Occipital lobe (tissue), 3 donors: ENCODE measurements at places on chromosomes 6 and 20. TPM values are rescaled to one million over a fixed set of nuclear protein-coding genes. Genes with fewer than 3 reads are reported as not detected.

DNA sequence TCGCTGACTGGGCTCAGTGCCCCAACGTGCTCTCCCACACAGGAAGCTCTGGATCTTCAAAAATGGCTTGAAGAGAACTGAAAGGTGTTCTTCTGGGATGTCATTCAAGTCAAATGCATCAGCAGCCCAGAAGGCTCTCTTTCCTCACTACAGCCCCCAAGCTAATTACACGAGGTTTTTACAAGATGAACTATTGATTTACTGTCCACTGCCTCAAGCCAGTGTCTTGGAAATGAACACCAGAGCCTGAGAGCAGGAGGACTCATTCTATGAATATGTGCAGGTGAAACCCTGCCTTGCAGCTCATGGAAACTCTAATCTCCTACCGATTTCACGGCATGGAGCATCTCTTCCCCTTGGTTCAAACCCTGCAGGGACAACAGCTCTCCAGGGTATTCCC lies 98.9 kb upstream of the CST7 start:
- DNase-seq, result no peak

GRCh38 chr20:54468082-54468481 lies 7.3 kb upstream of the DOK5 start:
- peak; percentile 22 for DNase-seq

- DNase-seq, result no peak
These were observed 117.8 kb downstream of the QRSL1 start for GRCh38 chr6:106747139-106747538.

GRCh38 chr20:56995635-56996075 lies 270.8 kb downstream of the BMP7 start:
- DNase-seq, result no peak

- DNase-seq, result peak; percentile 40
These were observed 54.4 kb downstream of the RTN4IP1 start for GRCh38 chr6:106574741-106575458.

DNA sequence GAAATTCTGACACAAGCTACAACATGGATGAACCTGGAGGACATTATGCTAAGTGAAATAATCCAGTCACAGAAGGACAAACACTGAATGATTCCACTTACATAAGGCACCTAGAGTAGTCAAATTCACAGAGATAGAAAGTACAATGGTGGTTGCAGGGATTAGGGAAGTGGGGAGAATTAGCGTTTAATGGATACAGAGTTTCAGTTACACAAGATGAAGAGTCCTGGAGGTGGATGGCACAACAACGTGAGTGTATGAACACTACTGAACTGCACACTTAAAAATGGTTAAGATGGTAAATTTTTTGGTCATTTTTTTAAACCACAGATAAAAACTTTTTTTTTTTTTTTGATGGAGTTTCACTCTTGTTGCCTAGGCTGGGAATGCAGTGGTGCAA lies 24.7 kb downstream of the MOCS3 start:
- no peak for DNase-seq

GRCh38 chr6:39934131-39934757 lies at the start of gene MOCS1:
Gene MOCS1 (minus strand): TSS chr6:39934462. CDS start chr6:39934417, 45 bp downstream.
- peak; percentile 79 for DNase-seq

DNA sequence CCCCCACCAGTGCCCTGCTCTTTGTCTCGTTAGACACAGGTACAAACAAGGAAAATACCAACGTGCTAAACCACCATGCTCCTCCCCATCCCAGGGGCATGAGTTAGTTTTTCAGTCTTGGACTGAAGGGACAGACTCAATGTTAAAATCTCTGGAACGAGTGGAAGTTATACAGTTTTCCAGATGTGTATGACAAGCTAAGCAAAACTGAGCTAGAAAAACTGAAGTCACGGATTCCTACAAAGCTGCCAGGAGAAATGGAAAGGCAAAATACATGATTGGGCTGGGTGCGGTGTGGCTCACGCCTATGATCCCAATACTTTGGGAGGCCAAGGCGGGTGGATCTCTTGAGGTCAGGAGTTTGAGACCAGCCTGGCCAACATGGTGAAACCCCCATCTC lies 34.3 kb upstream of the QKI start:
- no peak for DNase-seq

DNA sequence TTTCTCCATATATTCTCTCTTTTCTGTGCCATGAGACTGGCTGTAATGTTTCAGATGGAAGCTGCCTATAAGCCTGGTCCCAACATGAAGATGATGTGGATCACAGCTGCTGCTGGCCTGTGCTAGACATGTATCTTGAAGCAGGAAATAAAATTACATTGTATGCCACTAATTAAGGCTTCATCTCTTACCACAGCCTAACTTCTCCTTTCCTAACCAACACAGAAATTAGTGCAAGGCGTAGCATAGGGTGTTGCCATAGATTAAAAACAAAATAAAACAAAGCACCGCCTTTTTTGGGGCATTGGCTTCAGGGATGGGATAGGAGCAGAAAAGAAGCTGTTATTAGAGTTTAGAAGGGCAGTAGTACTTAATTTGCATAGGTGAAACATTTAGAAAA lies 4.7 kb upstream of the SLC17A4 start:
- DNase-seq, result no peak

- DNase-seq, result peak; percentile 43
These were observed 2.1 kb downstream of the VEGFA start for GRCh38 chr6:43771858-43772680.

DNA sequence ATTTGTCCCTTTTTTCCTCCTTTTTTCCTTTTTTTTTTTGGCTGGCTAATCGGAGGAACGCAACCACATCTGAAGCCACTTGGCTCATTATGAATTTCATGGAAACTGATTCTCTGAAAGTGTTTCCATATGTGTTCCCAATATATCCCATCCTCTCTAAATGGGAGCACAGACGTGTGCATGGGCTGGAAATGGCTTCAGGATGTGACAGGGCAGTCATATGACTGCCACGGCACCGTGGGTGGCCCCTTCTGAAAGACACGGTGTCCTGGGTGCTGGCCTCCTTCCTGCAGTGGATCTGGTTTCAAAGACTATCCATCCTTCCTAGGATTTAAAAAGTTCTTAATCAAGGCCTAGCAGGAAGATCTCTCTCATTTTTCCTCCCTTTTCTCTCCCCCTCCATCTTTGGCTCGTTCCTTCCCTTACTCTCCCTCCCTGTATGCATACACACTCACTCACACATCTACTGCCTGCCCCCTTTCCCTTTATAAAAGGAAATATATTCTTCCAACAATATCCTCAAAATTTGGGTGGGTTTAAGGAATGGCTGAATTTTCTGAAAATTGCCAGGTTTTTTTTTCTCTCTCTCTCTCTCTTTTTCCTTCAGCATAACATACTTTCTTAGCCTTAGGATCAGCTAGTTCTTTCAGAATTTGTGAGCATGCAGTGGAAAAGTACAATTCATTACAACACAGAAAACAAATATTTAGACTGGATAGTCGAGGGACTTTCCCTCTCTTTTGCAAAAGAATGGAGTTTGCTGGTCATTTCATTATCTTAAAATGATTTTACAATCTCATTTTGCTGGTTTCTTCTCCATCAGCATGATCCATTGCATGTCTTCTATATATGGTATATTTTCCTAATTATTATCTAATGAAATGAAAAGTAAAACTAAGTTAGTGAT lies 161.2 kb upstream of the SUPT3H start:
- no peak for DNase-seq

GRCh38 chr6:130116273-130116672 lies 97.9 kb downstream of the L3MBTL3 start:
- DNase-seq, result no peak

GRCh38 chr20:64083804-64084684 lies at the start of gene LKAAEAR1:
Gene LKAAEAR1 (minus strand): TSS chr20:64084398. CDS start chr20:64084219, 179 bp downstream.
- DNase-seq, result no peak

DNA sequence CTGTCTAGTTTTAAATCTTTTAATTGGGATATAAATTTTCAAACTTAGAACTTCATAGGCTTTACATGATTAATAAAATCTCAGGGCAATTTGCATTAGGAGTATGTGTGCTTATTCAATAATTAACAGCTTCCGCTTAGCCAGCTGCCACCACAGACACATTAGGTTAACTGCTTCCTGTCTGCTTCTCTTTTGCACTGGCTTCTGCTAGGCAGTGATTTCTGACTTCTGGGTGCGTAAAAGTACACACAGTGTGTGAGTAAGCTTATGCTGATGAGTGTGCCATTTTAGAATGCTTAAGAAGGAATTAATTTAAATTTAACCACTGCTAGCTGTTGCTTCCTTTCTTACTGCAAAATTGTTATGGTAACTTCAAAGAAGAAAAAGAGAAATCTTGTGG lies 73.9 kb downstream of the F13A1 start:
- no peak for DNase-seq

GRCh38 chr6:136582711-136583471 lies 32.7 kb upstream of the MAP7 start:
- DNase-seq, result no peak

DNA sequence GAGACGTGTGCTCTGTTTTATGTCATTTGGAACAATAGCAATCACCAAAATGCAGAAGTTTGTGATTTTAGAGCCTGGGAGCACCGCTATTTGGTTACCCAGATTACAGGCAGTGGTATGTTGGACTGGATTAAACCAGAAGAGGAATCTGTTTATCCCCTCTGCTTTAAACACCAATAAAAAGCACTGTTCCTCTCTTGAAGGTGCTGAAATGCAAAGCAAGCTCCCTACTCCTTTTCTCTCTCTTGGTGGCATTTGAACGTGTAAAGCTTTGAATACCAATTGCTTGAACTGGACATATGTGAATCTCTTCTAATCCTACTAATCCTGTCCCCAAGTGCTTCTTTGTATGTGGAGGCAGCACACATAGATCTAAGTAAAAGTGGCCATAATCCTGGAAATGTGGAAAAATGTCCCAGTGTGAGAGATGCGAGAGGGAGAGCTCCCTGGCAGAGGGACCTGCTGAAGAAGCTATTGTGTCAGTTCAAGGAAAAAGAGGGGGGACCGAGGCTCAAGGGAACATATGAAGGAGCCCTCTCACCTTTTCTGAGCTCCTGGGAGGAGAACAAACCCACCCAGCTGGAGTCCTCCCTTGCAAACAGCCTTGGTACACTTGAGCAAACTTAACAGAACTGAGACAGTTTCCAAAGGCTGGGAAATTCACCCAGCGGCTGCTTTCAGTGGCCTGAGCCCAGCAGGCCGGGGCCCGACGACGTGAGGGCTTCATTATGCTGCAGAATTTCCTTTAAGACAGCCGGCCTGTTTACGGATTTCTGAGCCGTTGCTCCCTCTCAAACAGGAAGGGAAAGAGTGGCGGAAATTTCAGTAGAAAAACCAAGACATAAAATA lies 18.8 kb upstream of the OLIG3 start:
- DNase-seq, result no peak

- no peak for DNase-seq
These were observed 154.9 kb upstream of the MLN start for GRCh38 chr6:33958526-33959328.

- no peak for DNase-seq
These were observed 12.5 kb downstream of the TRIM26 start for GRCh38 chr6:30200551-30201281.

- DNase-seq, result no peak
These were observed 62.0 kb upstream of the HFE start for GRCh38 chr6:26025047-26025893.

DNA sequence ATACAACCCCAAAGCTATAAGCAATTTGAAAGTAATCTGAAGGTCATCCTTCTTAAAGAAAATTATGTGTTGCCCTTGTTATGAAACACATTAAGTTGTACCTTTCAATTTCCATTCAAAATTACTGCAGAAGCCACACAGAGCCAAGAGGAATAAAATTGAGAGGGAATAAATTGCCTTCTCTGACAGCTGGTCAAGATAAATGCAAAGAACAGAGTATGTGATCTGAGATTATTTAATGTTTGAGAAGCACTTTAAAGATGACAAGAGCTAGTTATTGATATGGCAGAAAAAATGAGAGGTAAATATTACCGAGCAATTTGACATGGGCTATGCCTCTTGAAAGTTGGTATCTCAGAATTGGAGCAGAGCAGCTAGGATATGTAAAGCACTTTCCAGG lies 61.6 kb downstream of the TRDN start:
- no peak for DNase-seq

DNA sequence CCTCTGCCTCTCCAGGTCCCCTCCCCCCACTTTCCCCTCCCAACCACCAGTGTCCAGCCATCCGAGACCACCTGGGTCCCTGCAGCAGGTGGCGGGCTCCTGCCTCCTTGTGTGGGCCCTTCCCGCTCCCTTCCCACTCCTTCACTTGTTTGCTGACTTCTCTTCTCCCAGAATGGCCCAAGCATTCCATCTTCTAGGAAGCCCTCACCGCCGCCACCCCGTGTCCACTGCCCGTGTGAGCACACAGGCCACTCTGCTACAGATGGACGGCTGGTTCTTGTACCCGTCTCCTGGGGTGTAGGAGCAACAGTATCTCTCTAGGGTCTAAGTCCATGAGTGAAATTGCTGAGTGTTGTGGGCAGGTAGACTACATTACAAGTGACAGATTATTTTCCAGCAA lies 15.0 kb downstream of the BPHL start:
- no peak for DNase-seq

GRCh38 chr6:71012866-71013469 lies 56.1 kb upstream of the B3GAT2 start:
- peak; percentile 2 for DNase-seq

GRCh38 chr6:107670792-107671199 lies 153.3 kb downstream of the SCML4 start:
- no peak for DNase-seq

GRCh38 chr6:31969712-31970603 lies 2.0 kb downstream of the DXO start:
- no peak for DNase-seq

GRCh38 chr6:26561533-26562466 lies 23.6 kb downstream of the HMGN4 start:
- no peak for DNase-seq

DNA sequence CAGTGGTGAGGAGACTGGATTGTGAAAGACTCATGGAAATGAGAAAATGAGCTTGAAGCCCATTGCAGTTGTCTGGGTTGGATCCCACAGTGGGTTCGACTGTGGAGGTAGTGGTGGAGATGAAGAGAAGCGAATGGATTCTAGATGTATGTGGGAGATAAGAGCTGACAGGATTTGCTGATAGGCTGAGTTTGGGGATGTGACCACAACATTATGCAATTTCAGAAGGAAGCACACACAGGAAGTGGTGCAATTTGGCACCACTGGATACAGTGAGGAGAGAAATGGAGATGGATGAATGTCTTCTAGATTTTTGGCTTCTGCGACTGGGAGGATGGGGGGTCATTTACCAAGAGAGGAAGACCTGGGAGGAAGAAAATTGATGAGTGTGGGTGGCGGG lies 64.4 kb upstream of the MAFB start:
- no peak for DNase-seq

GRCh38 chr20:51217347-51218045 lies 194.6 kb upstream of the KCNG1 start:
- no peak for DNase-seq

The BCAS4 gene
- 9.8 TPM for total RNA-seq

The MYT1 gene
- total RNA-seq, result 5.9 TPM

The STK38 gene
- total RNA-seq, result 11.9 TPM

The KCNK15 gene
- not detected for total RNA-seq

The TRIM40 gene
- total RNA-seq, result not detected

The ANKRD6 gene
- 33.8 TPM for total RNA-seq

The PCMT1 gene
- total RNA-seq, result 173 TPM

The ZBTB46 gene
- 21.5 TPM for total RNA-seq

The SPTLC3 gene
- 1.1 TPM for total RNA-seq

The IP6K3 gene
- not detected for total RNA-seq
